Activated CD8-positive, alpha-beta memory T cell treated with anti-CD3 and anti-CD28 coated beads, Interleukin-2, amount 50 U/mL, for 4 hours (primary cell): ENCODE measurements at places on chromosomes 5 and 9.
A peak's percentile ranks its signal among the peaks of the same experiment; 100 is the strongest.

GRCh38 chr5:29077451-29077850, 2039.1 kb upstream of the CDH9 start:
- no peak for DNase-seq

GRCh38 chr9:79812507-79813257, 240.9 kb downstream of the TLE4 start:
- DNase-seq: no peak

DNA sequence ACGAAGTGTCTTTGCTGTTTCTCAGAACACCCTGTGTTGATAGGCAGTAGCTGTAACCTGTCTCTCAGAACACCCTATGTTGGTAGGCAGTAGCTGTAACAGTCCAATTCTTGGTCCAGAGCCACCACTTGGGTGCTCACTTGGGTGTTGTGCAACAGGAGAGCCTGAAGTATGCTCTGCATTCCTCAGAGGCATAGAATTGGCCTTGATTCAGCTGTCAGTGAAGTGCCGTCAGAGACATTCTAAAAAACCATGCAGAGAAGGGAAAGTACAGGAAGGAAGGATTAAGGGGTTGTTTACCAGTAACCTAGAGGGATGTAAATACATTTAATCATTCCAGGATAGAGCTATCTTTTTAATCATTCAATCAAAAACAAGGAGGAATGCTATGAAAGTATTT, 231.2 kb downstream of the ARRDC3 start:
- no peak for DNase-seq

DNA sequence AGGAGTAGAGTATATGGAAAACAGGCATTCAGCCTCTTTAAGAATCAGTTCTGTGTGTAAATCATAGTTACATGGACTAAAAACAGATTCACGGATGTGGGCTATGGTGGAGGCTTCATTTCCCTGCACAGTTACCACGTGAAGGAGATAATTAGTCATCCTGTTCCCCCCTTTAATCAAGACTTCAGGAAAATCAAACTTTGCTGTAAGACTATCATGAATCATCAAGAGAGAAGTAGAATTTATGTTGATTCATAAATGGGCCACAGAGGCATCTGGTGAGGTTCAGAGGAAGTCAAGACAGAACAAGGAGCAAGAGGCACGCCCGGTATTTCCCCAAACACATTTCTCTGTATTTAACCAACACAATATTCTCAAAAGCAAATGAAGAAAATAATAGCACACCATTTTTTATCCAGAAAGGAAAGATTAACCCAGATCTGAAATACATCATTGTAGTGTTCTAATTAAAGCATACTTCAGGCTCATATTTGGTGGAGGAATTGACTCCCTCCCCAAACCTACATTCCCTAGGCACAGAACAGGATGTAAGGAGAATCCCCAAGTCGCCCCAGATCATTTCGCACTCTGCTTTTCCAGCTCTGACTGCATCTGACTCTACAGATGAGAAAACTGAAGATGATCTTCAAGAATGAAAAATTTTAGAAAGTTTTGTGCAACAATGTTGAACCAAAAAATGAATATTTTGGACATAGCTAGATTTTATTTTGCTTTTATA, 175.8 kb upstream of the GAS1 start:
- DNase-seq: no peak

DNA sequence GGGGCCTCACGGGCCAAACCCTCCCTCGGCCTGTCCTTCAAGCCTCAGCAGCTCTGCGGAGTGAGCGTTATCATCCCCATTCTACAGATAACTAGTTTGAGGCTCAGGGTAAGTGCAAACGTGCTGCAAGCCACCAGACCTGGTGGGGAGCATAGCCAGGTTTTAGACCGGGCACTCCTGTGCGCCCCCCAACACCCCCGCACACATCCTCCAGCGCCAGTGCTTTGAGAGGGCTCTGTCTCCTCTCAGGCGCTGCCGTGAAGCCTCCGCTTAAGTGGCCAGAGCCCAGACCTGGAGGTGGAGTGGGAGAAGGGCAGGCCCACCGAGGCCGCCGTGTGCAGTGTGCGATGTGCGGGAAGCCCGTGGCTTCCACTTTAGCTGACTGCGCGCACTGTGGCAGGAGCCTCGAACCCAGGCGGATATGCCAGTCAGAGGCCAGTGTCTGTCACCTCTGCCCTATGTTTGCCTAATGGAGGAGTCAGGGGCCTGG, 1.6 kb upstream of the MGAT1 start:
- DNase-seq: peak; percentile 37

DNA sequence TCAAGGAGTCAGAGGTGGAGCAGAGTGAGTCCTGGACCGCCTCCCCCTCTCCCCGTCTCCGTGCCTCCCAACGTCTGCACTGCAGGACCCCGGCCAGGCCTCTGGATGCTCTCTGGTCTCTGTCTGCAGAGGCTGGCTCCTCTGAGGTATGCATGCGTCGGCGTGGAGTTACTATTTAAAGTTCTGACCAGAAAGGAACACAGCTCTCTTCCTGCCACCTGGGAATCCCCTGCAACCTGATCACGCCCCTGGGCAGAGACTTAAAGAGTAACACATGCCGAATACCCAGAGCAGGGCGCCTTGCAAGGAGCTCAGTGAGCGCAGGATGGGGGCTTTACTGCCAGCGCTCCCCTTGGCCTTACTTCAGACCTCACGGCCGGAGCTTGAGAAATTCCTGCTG, 16.0 kb downstream of the ANXA6 start:
- peak; percentile 62 for DNase-seq

GRCh38 chr9:95070549-95071021, 246.9 kb downstream of the FANCC start:
- DNase-seq: no peak

DNA sequence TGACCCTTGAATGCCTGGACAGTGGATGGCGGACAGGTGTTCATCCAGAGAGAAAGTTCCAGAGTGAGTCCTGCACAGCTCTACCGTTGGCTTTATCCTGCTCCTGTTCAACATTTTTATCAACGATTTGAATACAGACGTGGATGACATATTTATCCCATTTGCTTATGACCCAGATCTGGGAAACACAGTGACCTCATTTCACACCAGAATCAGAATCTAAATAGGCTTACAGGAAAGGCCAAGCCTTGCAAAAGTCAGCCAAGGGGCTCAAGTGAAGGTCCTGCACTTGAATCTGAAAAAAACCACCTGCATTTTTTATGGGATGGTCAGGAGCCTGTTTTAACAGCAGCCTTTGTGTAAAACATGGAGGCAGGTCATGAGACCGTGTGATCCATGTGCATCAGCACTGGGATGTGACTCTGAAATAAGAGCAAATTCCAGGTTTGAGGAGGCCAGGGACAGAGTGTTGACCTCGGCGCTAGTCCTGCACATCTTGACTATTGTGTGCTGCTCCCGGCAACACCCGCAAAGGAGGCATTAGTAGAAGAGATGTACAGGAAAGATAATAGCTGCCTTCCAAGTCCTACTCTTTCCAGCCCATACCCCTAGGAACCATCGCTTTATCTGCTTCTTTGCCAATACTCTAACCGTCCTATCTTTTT, 18.5 kb downstream of the PDZD2 start:
- no peak for DNase-seq

DNA sequence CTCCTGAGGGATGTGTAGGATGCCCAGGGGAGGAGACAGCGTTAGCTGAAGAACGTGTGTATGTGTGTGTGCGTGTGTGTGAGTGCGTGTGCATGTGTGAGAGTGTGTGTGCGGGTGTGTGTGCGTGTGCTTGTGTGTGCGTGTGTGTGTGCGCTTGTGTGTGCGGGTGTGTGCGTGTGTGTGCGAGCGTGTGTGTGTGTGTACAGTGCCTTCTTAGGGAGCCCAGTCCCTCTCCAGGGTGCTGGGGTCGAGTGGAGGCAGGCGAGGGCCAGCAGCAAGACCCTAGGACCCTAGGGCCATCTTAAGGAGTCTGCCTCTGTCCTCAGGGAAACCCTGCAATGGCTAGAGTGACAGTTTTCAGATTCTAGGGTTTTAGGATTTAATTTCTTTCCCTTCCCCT, 26.0 kb upstream of the STXBP1 start:
- DNase-seq: no peak

GRCh38 chr5:103224894-103225246, 33.7 kb upstream of the MACIR start:
- DNase-seq: no peak

- DNase-seq: no peak
Observed at GRCh38 chr5:110909950-110910349, 161.6 kb upstream of the TSLP start.

DNA sequence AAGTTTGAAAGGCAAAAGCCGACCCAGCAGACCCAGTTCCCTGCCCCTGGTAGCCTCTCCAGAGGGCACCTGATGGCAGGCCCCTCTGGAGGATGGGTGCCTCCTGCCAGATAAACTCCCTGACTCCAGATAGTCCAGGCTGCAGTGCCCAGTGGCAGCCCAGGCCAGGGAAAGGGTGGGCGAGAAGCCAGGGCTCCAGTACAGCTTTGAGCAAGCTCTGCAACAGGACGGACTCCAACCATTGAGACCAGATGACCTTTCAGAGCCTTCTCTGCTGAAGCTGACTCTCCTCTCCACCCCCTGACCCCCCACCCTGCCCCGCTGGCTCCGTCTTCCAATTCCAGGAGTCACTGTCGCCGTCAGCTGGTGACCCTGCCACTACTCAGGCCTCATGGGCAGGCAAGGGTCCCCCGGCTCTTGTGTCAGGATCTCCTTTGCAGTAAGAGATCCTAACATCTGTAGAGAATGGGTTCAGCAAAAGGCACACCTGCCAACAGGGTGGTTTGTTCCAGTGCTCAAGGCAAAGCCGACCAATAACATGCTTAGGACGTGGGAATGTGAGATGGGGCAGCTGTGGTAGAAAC, 15.5 kb upstream of the FCN1 start:
- DNase-seq: no peak

DNA sequence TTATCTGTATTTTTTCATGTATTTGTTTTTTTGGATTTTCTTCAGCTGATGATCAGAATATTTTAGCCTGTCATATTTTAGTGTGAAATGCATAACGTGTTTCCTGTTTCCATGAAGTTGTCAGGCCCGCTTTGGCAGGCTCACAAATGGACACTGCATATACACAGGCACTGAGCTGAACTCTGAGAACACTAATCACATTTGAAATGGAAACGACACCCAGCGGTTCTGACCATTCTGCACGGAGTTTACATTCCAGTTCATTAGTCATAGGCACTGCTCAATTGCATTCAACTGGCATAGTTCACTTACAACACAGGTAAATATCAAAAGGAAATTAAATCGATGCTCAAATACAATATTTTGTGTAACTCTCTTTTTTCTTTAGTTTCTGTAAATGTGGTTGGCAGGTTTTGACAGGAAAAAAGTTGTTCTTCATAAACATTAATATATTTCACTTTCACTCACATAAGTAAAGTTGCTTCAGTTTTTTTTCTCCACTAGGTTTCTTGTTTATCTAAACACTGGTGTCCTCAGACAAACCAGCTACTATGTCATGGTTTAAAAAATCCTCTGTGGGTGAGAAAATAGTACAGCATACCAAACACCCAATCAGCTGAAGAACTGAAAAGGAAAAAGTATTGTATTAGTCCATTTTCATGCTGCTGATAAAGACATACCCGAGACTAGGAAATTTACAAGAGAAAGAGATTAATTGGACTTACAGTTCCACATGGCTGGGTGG, 559.0 kb upstream of the DAP start:
- DNase-seq: no peak

DNA sequence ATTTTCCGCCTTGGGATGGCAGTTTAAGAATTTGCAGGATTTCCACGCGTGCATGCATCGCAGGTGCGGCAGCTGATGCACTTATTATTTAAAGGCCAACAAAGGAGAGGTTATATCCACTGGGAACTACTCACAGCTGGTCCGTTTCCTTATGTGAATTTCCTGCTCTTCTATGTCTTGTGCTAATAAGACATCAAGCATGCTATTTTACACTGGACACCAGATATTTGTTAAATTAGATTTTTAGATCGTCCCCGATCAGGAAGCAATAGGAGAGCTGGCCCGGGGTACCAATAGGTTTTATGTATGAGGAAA, 476 bp upstream of the DTWD2 start:
- no peak for DNase-seq

- DNase-seq: no peak
Observed at GRCh38 chr5:172719211-172719610, 51.8 kb downstream of the DUSP1 start.

DNA sequence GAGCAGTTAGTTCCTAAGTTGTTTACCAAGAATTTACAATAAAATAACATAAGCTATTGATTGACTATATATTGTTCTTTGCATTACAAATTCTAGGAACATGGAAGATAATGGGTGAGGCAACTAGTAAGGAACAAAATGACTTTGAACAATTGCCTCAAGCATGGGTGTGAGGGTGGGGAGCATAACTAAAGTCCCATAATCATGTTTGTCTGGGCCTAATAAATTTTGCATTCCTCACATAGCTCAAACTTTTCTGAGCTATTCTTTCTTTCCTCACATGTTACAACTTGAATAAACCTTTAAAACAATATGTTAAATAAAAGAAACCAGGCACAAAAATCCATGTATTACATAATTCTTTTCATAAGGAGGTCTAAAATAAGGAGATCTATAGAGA, 1066.1 kb downstream of the NR2F1-AS1 start:
- DNase-seq: no peak

DNA sequence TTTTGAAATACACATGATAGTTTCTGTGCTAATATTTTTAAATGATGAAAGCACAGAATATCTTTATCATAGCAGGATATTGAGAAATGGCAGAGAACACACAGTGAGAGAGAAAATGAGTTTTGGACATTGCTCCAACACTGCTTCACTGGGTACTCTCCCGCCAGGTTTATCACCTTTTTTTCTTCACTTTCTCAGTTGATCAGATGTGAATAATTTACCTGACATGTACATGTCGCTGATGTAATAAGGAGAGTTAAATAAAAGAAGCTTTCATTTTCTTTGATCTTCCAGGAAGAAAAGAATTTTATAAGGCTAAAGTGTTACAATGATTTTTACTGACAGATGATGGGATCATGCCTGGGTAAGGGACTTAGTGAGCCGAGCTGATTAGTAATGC, 134.5 kb downstream of the ALDH1A1 start:
- DNase-seq: no peak

- no peak for DNase-seq
Observed at GRCh38 chr5:9320652-9321051, 225.2 kb downstream of the SEMA5A start.

DNA sequence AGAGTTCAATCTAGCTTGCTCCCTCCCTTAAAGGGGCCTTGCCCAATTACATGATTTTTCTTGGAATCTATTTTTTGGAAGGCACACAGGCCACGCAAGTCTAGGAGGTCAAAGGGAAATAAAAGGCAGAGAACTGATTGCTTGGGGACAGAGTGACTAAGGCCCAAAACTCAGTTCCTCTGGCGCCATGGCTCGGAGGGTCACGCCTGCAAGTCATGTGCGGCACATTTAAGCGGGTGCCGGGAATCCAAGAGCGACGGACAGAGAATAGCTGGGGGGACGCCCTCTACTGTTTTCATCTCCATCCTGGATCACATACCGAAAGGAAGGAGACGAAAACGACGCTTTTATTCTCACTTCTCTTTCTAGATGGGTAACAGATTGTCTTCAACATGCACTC, 78.6 kb downstream of the FREM1 start:
- no peak for DNase-seq

DNA sequence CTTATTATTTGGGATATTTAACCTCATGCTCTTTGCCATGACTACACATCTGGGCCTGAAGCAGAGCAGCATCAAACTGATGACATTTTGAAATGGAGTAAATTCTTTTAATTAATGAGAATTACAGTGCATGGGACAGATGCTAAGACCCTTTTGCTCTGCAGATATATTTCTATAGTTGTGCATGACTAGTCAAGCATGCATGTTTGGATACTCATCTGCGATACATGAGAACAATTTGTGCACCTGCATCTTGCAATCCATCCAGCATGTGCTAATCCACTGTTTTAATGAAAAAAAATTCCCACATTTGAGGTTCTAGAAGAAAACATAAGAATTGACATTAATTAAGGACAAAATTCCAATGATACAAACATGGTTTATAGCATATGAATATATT, 1047.6 kb upstream of the ACO1 start:
- DNase-seq: no peak
